CD8-positive, alpha-beta memory T cell (primary cell): ENCODE measurements at places on chromosomes 1 and 21. TPM values are rescaled to one million over a fixed set of nuclear protein-coding genes. Genes with fewer than 3 reads are reported as not detected.

Gene LORICRIN
- total RNA-seq, result not detected

Gene DOP1B
- total RNA-seq, result 15.2 TPM

Gene HMGCS2
- not detected for total RNA-seq

Gene IL20
- total RNA-seq, result not detected

Gene FMN2
- not detected for total RNA-seq

Gene ABCA4
- not detected for total RNA-seq

Gene PIGR
- total RNA-seq, result 0.04 TPM

Gene SIPA1L2
- total RNA-seq, result 12.2 TPM

GRCh38 chr1:197985351-197985750, 68.2 kb downstream of the LHX9 start:
- DNase-seq, result no peak

- no peak for DNase-seq
Observed at GRCh38 chr1:12439073-12439472, 178.9 kb downstream of the DHRS3 start.

DNA sequence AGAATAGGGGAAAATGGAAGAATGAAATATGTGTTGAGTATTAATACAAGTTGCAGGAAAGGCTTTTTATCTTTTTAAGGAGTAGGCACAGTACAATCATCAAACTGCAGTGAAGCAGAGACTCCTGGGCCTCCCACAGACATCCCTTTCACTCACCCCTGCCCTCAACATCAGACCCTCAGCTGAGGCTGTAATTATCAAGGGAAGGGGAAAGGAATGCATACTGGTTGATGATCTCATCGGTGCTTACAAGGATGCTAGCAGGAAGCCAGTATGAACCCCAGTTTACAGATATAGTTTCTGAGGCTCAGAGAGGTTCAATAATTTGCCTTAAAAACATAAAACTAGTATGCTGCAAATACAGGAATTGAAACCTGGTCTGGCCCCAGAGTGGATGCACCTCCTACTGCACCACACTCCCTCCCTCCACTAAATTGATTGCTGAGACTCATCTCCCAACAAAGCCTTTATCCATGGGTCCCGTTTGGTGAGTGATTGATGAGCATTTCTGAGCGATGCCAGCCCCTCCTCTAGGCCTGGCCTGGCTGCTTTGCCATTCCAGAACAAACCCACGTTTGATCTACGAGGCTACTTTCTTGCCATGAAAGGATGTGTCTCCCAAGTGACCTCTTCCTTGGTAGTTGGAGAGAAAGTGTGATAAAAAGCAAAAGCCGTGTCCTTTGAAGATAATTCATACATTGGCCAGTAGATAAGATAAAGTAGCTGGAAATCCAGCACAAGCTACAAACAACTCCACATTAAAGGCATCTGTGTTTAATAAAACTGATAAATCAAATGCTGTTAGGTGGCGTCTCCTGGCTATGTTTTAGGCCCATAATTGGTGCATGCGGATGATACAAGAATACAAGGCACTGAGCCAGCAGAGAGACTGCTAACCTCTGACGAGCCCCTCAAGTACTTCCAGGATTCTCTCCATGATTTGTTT, 233.9 kb upstream of the CAMK1G start:
- DNase-seq, result no peak

GRCh38 chr1:42439940-42440339, 15.9 kb downstream of the ZMYND12 start:
- DNase-seq, result no peak

DNA sequence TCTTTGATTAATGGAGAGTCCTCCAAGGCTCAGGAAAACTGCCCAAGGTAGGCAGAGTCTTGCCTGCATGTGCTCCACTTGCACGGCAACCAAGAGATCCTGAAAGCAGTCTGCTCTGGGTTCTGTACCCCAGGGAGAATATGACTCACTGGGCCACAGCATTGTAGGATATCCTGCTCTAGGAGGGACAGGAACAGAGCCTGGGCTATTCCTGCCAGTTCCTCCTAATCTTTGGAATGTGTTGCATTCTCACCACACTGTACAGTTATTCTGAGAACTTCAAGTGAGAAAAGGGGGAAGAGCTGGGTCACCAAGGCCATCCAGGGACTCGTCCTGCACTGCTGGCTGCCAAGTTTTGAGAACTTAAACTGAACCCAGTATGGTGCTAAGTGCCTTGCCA, 278.5 kb downstream of the MATN1 start:
- no peak for DNase-seq

- DNase-seq, result no peak
Observed at GRCh38 chr1:79151006-79151796, 144.7 kb upstream of the ADGRL4 start.

DNA sequence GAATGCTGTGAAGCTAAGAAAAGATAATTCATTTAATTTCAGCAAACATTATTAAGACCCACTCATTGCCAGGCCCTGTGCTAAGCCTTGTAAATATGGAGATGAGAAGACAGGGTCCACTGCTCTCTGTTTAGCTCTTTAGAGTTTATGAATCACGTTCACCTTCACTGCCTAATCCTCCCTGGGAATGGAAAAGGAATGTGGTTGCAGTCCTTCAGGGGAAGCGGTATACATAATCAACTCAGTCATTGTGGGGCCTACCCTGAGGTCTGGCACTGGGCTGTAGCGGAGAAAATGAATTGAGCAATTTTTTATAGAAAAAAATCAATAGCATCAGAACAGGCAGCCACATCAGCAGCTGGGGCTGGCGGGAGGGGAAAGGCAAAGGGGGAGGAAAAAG, 412.1 kb upstream of the NFIA start:
- no peak for DNase-seq

- DNase-seq, result no peak
Observed at GRCh38 chr1:4654764-4655673, 610 bp downstream of the AJAP1 start.

DNA sequence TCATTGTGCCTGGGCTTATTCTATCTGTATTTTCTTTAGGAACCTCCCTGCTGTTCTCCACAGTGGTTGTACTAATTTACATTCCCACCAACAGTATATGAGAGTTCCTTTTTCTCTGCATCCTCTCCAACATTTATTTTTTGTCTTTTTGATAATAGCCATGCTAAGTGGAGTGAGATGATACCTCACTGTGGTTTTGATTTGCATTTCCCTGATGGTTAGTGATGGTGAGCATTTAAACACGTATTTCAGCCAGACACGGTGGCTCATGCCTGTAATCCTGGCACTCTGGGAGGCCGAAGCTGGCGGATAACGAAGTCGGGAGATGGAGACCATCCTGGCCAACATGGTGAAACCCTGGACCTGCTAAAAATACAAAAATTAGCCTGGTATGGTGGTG, 57.9 kb downstream of the SLAMF6 start:
- DNase-seq, result no peak

- no peak for DNase-seq
Observed at GRCh38 chr1:150498342-150498741, 9.6 kb upstream of the ECM1 start.

DNA sequence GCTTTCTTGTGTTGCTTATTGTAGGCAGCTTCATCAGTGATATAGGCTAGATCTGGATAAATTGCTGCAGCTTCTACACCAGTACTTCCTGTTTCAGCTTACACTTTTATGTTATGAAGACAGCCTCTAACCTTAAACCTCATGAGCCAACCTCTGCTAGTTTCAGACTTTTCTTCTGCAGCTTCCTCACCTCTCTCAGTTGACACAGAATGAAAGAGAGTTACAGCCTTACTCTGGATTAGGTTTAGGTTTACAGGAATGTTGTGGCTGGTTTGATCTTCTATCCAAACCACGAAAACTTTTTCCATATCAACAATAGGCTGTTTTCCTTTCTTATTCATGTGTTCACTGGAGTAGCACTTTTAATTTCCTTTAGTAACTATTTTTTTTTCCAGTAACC, 76.9 kb upstream of the RNPC3 start:
- no peak for DNase-seq

DNA sequence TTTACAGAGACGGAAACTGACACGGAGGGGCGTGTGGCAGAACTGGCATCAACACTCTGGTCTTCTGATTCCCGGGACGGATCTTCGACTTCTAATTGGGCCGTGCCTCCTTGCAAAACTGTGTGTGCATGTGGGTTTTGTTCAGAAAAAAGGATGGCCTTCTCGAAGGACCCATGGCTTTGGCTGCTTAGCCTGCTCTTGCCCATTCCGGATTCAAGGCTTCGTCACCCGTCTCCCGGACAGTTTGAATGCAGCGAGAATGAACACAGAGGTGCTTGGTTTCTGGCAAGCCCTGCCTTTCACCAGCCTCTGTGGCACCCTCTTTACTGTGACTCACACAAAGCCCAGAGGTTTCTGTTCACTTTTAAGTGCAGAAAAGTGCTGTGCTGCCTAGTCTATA, 120.1 kb downstream of the PRDM2 start:
- no peak for DNase-seq

GRCh38 chr1:232657426-232658005, 27.6 kb upstream of the SIPA1L2 start:
- no peak for DNase-seq

GRCh38 chr1:243343970-243344937, 88.4 kb downstream of the SDCCAG8 start:
- peak; percentile 35 for DNase-seq
